Heart left ventricle (tissue), 16 donors: ENCODE measurements at places on chromosomes 2 and 18.

DNA sequence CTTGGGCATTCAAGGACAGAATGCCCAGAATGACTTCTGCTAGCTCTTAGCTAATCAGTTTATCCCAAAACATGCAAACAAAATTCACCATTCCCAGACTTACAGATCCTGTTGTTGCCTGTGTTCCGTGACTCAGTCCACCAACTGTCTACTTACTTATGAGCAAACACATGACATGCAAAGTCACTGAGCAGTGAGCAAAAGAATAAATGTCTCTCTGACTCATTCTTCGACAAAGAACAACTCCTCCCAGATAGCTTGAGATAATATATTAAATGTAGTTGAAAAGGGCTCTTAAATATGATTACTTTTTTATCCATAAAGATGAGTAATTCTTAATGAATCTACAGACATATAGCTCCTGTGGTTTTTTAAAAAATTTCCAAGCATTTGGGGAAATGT, 9.0 kb upstream of the CREG2 start:
- no peak for DNase-seq

DNA sequence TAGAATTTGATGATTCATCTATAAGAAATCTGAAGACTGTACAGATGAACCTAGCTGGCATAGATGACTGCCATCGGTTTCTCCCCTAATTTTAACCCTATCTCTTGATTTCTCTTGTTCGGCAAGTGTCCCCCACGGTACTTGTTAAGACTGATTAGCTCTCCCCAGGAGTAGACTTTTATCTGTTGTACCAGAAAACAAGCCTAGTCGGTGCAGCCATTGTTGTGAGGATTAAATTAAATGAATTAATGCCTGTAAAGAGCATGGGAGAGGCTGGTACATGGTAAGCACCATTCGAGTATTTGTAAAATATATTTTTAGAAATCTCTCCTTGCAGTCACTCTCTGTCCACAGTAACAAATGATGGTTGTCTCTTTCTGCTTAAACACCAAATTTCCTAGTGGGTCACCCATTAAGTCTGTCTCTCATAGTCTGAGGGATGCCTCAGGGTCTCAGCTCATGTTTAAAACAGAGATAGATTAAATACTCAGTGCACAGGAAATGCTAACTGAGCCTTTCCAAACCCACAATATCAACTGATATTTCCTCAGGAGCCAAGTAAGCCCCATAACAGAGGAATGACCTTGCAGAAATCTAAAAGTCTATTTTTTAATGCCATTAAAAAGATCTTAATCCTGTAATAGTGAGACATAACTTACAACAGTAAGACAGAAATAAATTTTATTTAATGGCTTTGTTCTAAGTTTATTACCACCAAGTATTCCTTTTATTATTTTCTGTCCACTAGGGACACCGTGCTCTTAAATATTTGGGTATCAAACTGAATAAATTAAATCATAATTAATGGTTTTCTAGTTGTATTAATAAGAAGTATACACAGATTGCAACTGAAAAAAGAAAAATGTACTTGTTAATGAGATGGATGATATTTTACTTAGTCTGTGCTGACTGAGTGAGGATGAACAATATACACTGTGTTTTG, 2.9 kb upstream of the B4GALT6 start:
- DNase-seq, result no peak

DNA sequence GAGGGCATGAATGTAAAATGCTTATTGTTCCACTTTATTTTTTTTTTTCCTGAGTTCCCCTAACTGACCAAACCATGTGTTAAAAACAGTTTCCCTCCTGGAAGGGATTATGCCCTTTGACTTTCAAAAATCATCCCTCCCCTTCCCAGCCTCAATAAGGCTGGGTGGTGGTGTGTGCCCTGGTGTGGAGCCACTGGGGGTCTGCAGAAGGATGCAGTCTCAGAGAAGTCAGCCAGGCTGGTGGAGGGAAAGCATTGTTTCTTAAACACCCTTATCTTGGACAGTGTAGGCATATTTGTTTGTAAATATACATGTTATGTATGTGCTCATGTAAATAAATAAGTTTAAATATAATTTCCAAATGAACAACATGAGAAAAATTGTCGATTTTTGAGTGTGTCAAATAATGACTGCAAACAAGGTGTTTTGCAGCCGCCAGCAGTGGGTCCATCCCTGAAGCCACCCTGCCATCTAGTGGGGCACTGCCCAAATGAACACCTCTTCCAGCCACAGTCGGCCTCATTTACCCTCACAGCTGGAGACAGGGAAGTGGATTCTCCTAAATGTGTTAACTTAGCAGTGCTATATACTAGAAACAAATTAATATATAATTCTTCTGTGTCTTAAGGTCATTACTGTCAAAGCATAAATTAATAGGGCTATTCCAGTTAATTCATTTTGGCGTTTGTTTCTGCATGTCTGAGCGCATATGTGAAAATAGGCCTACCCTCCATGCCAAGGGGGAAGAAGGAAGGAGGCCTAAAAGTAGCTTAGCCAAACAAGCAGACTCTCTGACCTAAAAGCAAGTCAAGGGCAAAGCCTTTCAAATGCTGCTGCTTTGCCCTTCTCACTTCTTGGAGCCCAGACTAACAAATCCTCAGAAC, 209.6 kb upstream of the PIK3C3 start:
- DNase-seq, result peak; percentile 11

- no peak for DNase-seq
Measured at GRCh38 chr2:160111951-160112798, 49.8 kb upstream of the PLA2R1 start.

DNA sequence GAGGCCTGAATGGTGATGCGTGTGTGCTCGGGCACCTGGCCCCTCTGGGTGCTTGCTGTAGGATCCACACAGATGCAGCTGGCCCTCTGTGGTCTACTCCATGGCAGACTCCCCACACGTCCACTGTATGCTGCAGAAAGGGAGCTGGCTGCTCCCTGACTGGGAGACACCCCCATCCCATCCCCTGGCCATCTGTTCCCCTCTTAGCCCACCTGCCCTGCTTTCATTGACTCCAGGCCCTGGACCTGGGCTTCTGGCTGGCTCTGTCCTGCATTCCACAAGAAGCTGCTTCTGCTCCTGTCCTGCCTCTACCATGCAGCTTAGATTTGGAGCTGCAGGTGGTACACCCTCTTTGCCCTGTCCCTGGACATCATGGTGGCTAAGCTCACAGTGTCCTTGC, 80.1 kb downstream of the FHOD3 start:
- no peak for DNase-seq

DNA sequence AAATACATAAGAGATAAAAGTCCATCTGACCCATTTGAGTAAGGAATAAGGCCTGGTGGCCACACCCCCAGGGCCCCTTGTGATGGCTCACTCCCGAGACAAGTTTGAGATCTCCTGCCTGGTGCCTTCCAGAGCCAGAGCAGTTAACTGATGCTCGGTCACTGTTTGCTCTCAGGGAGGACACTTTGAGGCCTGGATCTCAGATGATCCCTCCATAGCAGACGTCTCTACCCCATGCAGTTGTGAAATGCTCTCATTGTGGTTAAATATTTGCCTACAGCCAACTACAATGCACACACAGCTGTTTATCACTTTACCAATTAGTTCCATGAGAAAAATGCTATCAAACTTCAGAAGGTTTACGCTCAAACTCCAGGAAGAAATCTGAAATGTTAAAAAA, 12.3 kb downstream of the GYPC start:
- DNase-seq, result no peak

DNA sequence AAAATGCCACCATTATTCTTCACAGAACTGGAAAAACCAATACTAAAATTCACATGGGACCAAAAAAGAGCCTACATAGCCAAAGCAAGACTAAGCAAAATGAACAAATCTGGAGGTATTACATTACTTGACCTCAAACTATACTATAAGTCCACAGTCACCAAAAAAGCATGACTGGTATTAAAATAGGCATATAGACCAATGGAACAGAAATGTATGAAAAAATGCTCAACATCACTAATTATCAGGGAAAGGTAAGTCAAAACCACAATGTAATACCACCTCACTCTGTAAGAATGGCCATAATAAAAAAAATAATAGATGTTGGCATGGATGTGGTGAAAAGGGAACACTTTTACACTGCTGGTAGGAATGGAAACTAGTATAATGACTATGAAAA, 158.6 kb downstream of the CDH2 start:
- DNase-seq, result no peak

GRCh38 chr2:38128653-38129052, 52.7 kb upstream of the CYP1B1 start:
- no peak for DNase-seq

DNA sequence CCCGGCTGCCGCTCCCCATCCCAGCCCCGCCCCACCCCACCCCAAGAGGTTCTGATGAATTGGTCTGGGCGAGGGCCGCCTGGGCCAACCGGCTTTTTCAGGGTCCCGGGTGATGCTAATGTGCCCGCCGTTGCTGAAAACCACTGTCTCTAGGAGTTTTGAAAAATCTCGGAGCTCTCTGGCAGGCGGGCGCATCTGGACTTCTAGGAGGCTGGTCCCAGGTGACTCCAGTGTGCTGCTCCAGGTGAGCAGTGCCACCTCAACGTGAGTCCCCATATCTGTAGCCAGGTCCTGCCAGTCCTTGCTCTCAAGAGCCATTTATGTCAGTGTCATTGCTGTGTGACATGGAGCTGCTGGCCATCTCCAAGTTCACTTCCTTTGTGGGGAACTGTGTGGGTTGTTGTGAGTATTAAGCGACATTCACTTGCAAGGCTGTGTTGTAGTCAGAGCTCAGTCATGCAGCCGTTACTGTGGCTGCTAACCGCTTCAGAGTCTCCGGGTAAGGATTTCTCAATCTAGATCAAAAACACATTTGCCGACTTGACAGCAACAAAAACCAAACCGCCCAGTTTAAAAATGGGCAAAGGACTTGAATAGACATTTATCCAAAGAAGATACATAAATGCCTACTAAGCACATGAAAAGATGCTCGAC, at the start of gene RFX8:
Gene RFX8, minus strand, starts transcription at position 382 of the 654 bp plus-strand sequence. CDS start 8,264 bp downstream, outside the sequence.
- no peak for DNase-seq

- DNase-seq, result no peak
Measured at GRCh38 chr2:88697370-88698026, 6.0 kb downstream of the RPIA start.

DNA sequence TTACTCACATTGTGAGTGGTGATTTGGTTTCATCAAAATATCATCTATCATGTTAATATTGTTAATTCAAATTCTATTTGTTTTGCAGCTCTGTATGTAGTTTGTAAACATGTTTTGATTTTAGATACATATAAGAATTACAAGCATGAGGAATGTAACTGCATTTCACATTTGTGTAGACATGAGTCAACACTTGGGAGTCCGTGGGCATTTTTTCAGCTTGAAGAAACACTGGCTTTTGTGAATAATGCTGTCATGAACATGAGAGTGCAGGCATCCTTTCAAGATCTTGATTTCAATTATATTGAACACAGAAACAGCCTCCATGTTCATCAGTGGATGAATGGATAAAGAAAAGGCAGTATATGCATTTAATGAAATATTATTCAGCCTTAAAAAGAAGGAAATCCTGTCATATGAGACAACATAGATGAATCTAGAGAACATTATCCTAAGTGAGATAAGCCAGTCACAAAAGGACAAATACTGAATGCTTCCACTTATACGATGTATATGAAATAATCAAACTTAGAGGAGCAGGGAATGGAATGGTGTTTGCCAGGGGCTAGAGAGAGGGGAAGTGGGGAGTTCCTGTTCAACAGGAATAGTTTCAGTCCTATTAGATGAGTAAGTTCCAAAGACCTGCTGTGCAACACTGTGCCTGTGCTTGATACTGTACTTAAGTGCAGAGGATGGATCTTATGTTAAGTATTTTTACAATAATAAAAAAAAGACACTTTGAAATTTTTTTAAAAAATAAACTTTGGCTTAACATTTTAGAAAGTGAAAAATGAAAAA, 194.9 kb downstream of the LRATD1 start:
- DNase-seq, result no peak

DNA sequence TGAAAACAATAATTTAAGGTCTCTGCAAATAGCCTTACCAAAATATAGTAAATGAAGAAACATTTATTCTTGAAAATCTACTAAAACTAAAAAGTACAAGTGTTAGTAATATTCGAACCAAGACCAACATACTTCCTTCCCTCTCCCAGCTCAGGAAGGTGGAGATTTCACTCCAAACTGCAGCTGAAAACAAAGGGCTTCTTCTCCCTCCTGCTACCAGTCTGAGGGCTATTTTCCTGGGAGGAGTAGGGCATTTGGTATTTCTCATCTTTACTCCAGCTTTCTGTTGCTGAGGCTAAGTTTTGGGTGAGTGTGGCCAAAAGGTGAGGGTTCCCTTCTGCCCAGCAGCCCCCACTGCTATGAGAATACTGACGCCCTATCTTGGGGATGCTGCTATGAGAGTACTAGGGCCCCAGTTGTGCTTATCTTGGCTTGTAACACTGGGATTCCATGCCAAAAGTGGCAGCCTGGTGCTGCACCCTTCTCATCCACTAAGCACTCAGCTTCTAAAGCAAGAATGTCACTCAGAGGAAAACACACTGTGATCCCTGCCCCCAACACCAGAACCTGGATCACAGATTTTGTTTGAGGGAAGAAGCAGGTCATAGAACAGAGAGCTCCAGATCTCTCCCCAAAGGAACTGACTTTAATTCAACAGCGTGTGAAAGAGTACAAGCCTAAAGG, 130.7 kb upstream of the KLF7 start:
- peak; percentile 44 for DNase-seq

- DNase-seq, result no peak
Measured at GRCh38 chr2:223797037-223797436, 40.3 kb downstream of the AP1S3 start.

DNA sequence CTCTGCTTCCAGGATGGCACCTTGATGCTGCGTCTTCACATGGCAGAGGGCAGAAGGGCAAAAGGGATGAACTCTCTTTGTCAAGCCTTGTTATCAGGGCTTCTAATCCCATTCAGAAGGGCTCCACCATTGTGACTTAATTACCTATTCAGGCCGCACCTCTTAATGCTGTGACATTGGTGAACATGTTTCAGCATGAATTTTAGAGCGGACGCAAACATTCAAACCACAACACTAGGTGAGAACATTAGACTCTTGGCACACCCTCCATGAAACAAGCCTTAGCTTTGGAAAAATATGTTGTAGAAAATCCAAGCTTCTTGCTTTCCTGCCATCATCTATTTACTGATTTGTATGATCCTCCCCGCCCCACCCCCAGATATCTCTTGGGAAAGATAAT, 17.9 kb downstream of the DAW1 start:
- no peak for DNase-seq

GRCh38 chr2:144523596-144524117, 3.7 kb upstream of the ZEB2 start:
- DNase-seq, result no peak

DNA sequence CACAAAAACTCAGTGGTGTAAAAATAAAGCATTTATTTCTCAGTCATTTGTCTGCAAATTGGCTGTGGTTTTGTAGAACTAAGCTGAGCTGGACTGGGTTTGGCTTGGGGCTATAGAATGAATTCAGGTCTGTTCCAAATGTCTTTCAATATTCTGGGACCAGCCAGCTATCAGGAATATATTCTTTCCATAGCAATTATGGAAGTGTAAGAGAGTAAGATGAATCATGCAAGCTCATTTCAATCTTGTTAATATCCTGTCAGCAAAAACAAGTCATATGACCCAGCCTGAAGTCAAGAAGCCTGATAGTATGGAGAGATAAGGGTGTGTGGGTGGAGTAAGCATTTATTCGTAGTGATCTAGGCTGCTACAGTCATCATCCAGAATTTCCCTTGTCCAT, 481.0 kb upstream of the CDH2 start:
- no peak for DNase-seq
